ENCODE measurements at places on chromosomes 2 and 18.

DNA sequence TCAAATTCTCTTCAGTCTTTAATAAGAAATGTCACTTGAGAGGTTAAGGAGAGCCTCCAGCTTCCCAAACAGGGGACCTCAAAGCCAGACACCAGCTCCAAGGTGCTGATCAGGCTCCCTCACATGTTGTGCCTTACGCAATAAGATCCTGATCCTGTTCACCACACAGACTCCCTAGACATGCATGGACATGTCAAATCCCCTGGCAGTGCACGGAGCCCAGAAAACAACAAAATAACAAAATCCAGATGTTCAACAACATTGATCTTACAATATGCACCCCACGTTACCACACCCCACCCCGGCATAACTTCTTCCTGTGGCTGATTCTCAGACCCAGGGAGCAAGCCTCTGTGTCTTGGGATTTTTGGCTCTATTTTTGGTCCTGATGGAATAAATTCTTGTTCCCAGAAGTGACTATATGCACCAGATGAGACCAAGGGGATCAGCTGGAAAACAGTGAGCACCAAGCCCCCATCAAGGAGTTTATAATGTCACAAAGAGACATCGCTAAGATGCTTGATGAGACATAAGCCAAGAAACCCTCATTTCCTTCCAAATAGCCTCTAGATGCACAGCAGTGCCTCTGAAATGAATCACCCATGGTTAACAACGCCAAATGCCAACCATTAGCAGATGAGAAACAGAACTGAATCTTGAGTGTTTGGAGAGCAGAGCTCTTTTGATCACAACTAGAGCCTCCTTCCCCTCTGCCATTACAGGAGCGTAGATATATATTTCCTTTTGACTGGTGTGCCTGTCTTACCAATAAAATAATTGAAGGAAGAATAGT, 198.2 kb downstream of the PRKCE start:
- DNase-seq = no peak

GRCh38 chr18:27226556-27227075, 41.5 kb upstream of the CHST9 start:
- DNase-seq = no peak

DNA sequence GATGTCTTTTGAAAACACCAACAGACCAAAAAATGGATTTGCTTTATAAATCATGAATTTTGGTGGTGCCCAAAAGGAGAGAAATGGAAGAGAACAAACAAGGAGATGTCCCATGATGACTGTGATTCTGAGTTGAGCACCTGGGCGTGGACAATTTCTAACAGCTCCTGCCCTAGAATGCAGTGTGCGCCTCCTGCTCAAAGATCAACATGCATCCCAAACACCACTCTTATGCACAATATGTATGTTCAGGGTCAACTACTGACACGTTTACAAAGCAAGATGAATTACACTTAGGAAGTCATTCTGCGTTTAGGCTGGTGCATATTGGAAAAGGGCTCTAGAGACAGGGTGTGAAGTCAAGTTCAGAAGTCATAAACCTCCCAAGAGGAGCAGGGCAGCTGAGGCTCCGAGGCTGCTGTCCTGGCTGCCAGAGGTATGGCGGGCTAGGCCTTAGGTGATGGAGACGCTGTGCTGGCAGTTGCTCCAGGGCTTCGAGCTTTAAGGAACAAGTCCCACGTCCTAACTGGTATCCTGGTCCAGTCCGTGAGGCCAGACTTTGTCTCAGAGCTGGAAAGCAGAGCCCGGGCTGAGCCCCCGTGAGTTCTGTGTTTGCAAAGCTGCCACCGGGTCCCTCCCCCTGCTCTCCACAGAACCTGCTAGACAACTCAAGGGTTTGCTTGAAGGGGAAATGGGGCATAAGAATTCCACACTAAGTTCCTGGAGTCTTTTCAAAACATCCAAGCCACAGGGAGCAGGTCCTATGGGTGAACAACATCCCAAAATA, 74.0 kb downstream of the ZNF516 start:
- DNase-seq = no peak

DNA sequence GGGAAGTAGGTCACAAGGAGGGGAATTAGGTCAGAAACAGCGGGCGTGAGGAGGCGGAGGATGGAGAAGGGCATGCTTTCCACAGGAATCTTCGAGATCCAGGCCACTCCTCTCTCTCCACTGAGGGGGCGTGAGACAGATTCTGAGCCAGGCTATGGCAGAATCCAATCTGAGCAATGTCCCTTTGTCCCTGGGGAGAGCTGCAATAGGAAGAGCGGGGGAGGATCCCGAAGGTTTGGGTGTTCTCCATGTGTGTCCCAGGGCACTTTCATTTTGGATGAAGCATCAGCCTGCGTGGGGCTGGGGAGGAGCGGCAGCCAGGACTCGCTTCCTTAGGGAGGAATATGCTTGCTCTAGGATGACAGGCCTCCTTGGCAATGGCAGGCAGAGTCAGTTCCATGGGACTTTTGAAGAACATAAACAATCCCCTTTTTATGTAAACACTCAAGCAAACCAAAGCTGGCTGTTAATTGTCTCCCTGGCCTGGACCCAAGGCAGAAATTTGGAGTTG, 84.0 kb downstream of the LIPG start:
- no peak for DNase-seq

DNA sequence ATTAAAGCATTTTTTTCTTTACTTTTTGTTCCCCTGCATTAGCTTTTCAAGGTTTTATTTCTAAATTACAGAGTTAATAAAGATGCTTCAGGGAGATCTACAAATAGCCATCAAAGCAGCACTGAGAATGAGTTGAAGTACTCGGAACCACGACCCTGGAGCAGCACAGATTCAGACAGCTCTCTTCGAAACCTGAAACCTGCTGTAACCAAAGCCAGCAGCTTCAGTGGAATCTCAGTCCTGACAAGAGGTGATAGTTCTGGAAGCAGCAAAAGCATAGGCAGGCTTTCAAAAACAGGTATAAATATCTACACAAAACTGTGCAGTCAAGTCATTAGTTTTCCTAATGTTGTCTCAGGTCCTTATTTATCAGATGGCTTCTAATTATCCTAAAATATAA, 102.8 kb upstream of the UBXN4 start:
- DNase-seq = no peak

Data from suppressor macrophage (primary cell).